NCI-H1105 treated with DMSO at 0.1 percent for 48 hours (cell line): ENCODE measurements at places on chromosomes 16 and 17.
A peak's percentile ranks its signal among the peaks of the same experiment; 100 is the strongest.

DNA sequence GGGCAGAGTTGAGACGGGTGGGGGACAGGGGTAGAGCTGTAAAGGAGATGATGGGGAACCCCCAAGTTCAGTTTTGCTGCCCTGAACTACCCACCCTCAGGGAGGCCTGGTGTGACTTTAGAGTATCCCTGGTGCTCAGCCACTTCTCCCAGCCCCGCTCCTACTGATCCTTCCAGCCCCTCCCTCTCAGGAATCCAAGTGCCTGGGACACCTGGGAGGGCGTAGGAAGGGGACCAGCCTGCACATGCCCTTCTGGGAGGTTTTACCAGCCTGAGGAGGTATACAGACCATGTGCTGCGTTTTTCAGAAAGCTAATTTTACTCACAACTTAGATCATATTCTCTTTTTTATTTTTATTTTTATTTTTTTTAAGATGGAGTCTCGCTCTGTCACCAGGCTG lies 4.1 kb downstream of the ST6GALNAC2 start:
- no peak for DNase-seq

DNA sequence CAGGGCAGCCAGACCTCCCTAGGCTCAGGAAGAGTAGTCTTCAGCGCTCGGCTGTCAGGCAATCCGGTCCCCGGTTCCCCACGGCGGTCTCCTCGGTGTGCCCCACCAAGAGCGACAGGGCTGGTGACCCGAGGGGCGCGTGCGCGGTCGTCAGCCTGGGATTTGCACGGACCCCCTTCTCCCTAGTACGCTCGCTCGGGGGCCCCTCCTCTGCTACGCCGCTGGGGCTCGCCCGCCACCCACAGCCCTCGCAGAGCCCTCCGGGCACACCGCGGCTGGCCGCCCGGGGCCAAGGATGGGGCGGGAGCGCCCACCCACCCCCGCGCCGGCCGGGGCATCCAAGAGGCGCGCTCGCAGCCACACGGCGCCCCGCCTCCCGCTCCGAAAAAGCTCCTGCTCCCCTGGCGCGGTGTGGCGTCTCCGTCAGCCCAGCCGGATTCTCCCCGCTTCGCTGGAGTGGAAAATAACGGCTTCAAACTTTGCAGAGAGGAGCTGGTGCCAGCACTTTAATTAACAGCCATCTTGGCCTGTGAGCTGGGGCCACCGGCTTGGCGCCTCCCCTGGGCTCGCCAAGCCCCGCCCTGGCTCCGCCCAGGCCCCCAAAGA lies 2.1 kb upstream of the C1QL1 start:
- DNase-seq = peak; percentile 40

DNA sequence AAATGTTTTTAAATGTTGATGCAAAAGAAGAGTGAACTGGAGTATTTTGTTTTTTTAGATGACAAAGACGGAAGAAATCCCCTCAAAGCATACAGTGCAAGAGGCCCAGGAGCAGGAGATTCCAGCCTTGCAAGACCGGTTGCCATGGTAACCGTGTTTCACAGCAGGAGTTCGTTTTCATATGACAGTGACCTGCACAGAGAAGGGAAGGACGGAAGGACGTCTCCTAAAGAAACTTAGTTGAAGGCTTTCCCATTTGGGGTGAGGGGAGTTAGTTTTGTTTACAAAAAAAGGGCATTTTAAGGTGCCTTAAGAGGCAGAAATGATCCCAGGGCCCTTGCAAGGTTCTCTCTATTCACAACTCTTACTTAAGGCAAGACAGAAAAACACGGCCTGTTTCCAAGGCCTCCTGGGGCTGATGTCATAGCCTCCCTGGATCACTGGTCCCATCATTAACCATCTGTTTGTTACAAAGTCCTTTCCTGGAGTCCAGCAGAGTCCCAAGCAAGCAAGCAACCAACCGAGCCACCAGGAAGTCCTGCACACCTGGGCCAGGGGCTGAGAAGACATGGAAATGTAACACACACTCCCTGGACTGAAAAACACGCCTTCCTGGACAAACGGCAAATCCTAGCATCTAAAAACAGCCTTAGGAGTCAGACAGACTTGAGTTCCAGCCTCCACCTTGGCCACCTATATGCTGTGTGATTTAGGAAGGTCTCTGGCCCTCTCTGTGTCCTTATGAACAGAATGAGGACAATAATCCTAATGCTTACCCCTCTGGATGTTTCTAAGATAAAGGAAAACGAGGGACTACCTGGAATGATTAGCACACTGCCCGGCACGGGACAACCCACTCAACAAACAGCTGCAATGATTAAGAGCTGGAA lies 30.3 kb upstream of the RPH3AL start:
- DNase-seq = no peak

DNA sequence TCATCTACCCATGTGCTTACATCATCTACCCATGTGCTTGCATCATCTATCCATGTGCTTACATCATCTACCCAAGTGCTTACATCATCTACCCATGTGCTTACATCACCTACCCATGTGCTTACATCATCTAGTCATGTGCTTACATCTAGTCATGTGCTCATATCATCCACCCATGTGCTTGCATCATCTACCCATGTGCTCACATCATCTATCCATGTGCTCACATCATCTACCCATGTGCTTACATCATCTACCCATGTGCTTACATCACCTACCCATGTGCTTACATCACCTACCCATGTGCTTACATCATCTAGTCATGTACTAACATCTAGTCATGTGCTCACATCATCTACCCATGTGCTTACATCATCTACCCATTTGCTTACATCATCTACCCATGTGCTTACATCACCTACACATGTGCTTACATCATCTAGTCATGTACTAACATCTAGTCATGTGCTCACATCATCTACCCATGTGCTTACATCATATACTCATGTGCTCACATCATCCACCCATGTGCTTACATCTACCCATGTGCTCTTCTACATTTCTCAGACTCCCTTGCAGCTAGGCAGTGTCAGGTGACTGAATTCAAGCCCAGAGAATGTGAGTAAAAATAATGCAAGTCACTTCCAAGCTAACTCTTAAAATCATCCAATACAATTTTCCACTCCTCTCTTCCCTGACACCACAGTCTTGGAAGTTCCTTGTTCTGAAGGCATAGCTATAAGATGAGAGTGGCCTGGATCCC lies 196.8 kb downstream of the CBLN1 start:
- DNase-seq = no peak

- DNase-seq = no peak
Measured at GRCh38 chr16:78761427-78761826, 662.0 kb downstream of the WWOX start.
